Stimulated activated CD8-positive, alpha-beta memory T cell treated with anti-CD3 and anti-CD28 coated beads, Interleukin-4, amount 100 ng/mL, for 4 hours (primary cell): ENCODE measurements at places on chromosomes 4 and X.

GRCh38 chrX:9227276-9227675, 193.3 kb upstream of the FAM9B start:
- no peak for DNase-seq

GRCh38 chrX:130330706-130331105, 9.0 kb upstream of the SLC25A14 start:
- no peak for DNase-seq

- no peak for DNase-seq
Measured at GRCh38 chr4:158523990-158524535, 2.4 kb downstream of the RXFP1 start.

DNA sequence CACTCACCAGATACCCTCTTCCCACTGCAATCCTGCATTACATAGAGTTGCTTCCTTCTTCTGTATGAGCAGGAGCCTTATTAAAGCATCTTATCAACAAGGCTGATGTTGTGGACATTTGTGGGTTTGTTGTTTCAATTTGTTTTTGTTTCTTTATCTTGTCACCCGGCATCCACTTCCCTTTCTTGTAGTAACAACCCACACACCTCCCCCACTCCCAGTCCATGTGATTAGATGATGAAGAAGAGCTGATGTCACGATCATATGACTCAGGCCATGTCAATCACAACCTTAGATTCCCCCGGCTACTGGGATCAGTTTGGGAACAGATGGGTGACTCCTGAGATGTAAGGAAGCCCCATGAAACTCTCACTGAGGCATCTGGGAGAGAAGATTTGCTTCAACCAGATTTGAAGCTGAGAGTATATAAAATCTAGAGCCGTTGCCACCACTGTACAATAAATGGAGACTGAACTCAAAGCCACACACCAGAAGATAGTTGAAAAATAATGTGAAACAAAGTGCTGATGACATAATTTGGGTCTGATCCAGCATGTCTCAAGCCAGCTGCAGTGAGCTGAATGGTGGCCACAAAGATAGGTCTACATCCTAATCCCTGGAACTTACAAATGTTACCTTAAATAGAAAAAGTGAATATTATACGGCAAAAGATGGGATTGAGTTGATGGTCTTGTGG, 34.1 kb upstream of the SRD5A3 start:
- no peak for DNase-seq

DNA sequence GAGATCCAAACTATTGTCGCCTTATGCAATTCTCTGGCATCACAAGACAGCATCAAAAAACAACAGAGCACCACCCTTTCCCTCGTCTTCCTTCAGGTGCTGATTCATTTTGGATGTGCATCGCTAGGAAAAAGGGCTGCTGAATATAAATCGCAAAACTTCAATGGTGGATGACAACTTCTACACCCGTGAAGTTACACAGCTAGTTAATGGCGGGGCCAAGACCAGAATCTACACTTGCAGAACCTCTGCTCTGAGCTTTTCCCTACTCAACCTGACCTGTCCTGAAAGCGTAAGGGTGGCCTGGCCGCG, 674 bp downstream of the GNPDA2 start:
- DNase-seq = no peak

- no peak for DNase-seq
Measured at GRCh38 chr4:18934197-18934596, 912.6 kb upstream of the LCORL start.

GRCh38 chr4:186604124-186604807, 48.9 kb upstream of the MTNR1A start:
- no peak for DNase-seq

GRCh38 chrX:8272821-8273220, 101.8 kb upstream of the VCX2 start:
- DNase-seq = no peak

GRCh38 chr4:111806331-111806730, 338.9 kb upstream of the FAM241A start:
- no peak for DNase-seq

GRCh38 chr4:147616849-147617172, 386 bp upstream of the TMEM184C start:
- no peak for DNase-seq

DNA sequence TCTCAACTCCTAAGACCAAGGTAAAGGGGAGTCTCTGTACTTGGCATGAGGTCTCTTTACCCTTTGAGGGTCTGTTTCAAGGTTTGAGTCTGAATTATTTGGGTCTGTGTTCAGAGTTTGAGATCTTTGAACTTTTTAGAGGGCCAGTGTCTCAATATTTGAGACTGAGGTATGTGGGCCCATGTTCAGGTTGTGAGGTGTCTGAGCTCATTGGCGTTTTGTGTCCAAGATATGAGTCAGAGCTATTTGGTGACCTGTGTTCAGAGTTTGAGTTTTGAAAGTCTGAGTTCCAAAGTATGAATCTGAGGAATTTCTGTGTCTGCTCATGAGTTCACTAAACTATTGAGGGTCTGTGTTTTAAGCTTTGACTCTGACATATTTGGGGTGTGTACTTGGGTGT, 36.7 kb upstream of the PAGE4 start:
- DNase-seq = no peak

DNA sequence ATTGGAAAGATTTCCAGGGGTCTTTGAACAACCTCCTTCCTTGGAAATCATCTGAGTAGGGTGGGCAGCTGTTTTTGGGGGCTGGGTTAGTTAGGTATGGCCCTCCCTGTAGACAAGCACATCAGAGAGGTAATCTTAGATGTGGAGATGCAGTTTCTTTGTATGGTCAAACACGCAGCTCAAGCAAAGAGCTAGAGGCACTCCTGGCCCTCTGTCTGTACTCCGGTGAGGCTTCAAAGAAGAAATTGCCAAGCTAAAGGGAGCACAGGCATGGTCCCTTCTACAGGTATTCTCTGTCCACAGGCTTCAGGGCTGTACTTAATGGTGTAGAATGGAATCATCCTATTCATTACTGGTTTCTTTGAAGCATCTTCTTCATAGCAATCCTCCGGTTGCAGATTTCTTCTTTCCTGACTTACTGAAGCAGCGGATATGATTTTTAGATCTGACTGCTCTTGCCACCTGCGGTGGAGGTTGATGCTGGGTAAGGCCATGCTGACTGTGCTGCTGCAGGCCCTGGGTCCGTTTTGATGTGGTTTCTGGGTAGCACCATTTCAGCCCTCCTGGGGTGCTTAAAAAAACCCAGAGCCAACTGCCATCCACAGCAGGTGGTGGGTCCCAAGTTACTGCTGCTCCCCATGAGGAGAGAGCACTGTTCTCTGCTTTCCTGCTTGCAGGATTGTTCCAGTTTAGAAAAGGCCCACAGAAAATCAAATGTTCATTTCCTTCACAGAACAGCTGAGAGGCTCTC, 318.9 kb upstream of the GATB start:
- peak; percentile 9 for DNase-seq

DNA sequence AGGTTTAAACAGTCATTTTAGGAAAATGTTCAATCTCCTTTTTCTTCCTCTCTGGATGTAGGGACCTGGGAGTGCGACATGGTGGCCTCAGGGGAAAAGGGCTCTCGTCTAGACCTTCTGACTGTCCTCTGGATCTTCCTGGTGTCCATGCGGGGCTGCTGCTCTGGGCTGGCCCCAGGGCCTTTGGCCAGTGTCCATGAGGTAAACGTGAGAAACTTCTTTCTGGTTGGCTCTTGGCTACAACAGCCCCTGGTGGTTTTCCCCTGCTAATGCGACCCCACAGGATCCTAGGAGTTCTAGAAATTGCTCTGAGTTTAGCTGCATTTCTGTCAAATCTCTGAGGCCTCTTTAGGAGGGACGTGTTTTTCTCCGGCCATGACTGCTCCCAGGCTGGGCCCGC, 85.7 kb downstream of the MFAP3L start:
- no peak for DNase-seq

DNA sequence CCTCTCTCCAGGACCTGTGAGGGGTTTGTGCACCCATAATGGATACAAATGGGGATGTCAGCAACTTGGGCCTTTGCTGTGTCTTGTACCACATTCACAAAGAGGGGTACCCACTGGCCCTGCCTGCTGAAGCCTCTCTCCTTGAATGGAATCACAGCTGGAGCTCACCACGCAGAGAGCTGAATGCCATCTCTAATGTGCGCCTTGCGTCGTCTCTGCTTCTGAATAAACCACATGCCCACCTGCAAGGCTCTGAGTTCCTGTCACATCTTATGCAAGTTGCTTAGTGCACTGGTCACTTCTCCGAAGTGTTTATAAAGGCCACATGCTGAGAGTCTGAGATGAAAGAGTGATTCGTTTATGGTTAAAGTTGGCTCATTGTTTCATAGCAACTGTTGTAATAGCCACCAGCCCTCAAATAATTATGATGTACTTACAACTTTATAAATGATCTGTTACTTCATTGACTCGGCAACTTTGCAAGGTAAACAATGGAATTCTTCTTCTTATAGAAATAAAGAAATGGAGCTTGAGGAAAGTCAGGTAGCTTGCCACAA, 6.2 kb upstream of the PUDP start:
- DNase-seq = no peak

GRCh38 chrX:154032160-154032559, 12.5 kb upstream of the IRAK1 start:
- no peak for DNase-seq

- no peak for DNase-seq
Measured at GRCh38 chr4:38603652-38604051, 60.3 kb upstream of the KLF3 start.

- no peak for DNase-seq
Measured at GRCh38 chrX:134661295-134661694, 3.0 kb upstream of the PLAC1 start.

DNA sequence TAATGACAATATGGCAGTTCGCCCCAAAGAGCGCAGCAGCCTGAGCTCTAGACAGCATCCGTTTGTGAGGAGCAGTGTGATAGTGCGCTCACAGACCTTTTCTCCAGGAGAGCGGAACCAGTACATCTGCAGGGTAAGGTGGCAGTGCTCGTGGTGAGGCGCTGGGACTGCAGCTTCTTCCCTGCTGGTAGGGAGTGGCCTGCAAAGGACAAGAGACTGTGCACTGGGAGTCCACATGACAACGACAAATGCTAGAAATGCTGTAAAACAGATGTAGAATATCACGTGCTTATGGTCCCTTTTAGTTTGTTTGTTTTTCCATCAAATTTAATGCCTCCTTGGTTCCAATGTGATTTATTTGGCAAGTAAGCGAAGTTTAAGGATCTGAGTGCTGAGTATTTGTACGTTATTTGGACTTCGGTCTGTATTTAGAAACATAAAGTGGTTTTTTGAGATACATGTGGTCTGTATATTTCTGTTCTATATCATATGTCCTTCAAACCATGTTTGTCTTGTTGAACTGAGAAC, 35.8 kb downstream of the CLDN22 start:
- no peak for DNase-seq

- no peak for DNase-seq
Measured at GRCh38 chrX:20988118-20988517, 386.1 kb upstream of the CNKSR2 start.

- no peak for DNase-seq
Measured at GRCh38 chrX:115226929-115227328, 7.0 kb downstream of the LRCH2 start.

DNA sequence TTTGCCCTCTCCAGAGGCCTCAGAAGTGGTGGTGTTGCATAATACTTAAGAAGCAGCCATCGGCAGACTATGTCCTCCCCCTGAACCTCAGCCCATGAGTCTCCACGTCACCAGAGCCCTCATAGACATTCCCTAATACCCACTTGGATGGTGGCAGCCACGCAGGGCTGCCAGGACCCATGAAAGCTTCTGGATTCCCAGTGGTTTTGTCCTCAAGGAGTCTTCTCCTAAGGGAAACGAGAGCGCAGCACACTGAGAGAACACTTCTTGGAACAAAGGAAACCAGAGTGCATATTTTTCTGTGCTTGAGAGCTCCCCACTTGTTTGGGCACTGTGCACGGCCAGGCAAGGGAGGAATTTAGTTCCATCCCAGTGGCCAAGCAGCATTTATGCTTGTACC, 204.1 kb upstream of the DMD start:
- no peak for DNase-seq

GRCh38 chr4:87051121-87051713, 116.4 kb downstream of the AFF1 start:
- no peak for DNase-seq

DNA sequence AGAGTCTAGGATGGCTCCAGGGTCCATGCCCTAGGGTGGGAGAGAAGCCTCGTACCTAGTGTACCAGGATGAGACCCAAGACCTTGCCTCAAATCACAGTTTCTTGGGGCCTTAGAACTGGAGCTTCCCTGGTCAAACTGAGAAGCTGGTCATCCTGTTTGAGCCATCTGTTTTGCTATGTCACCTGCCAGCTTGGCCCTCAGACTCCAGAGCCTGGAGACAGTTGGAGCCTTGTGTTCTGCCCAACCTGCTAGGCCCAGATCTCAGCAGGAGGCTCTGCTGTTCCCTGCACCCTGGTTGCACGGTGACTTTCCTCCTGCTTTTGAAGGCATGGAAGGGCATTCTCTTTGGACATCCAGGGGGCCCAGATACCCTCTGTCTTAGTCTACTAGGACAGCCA, 206.3 kb upstream of the ATP6AP2 start:
- no peak for DNase-seq

GRCh38 chrX:53681661-53682060, 4.9 kb downstream of the HUWE1 start:
- no peak for DNase-seq

DNA sequence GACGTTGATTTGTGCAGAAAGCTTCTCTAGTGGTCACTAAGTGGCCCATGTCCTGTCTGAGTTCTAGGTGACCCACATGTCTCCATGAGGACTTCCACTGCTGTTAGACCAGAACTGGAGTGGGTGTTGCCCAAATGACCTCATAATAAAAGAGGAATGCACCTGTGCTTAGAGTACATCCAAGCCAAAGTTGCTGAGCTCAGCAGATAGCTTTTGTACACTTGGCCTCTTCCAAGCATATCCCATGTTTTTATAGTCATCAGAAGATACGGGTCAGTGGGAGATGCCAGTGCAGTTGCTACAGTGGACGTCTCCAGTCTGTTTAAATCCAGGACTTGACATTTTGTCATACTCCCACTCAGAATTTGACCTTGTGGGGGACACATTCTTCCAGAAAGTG, 37.6 kb upstream of the WDR1 start:
- DNase-seq = no peak

- DNase-seq = no peak
Measured at GRCh38 chrX:45191383-45191782, 9.3 kb downstream of the DIPK2B start.

- DNase-seq = no peak
Measured at GRCh38 chrX:72069350-72070160, 62.2 kb downstream of the RTL5 start.

DNA sequence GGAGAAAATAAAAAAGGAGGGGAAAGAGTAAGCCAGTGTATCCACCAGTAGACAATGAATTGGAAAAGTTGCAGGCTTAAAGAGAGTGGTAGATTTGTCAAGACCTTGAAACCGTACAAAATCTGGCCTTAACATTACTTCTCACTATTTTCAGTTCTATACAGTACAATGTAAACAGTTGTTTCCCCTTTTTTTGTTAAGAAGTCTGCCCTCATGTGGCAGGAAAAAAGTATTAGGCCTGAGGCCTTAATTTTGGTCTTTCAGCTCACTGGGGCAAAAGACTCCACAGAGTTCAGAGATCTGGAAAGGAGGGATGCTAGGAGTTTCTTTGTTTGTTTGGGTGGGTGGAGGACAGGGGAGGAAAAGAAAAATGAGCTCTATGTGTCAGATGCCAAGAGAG, 92.8 kb upstream of the CCDC160 start:
- DNase-seq = no peak

GRCh38 chrX:24526616-24527015, 61.5 kb downstream of the PDK3 start:
- DNase-seq = no peak

- no peak for DNase-seq
Measured at GRCh38 chr4:57114973-57115372, 4.8 kb upstream of the IGFBP7 start.
